ENCODE measurements at places on chromosomes 11 and 22.

- no peak for DNase-seq
These were observed 47.0 kb upstream of the PLET1 start for GRCh38 chr11:112307616-112308015.

DNA sequence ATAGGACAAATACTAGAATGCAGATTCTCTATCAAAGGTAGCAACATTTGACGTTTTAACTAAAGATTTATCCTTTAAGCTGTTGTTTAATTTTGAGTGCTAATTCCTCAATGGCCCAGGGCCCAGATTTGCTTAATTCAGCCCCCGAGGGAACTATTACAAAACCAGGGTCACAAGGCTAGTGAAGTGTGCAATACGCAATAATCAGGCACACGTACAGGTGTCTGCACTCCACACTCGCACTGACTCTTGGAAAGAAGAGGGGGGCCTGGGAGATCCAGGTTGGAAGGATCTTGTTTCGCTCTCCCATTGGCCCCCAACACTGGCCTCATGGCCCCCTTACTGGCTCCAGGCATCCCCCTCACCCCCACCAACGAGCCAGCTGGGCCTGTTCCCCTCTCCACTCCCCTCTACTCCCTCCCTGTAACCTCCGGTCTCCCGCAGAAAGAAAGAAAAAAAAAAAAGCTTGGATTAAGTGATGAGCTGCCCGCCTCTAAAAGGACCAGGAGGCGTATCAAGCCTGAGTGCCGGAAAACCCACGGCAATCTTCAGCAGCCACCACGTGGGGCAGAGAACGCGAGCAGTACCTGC, 2.2 kb upstream of the KIRREL3 start:
- no peak for DNase-seq

DNA sequence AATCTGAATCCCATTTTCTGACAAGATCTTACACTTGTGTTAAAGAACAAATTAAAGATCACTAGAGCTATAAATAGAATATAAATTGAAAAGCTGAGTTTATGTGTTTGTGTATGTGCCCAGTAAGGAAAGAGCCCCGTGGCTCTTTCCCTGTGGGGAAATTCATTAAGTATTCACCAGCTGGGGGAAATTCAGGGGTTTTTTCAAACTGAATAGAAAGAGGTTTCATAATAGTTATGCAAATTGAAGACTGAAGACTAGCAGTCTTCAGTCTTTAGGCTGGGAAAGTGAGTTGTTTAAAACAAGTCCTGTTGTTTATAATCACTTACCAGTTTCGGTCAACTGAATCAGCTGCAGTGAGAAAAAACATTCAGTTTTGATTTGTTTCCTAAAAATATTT, 11.3 kb upstream of the MS4A7 start:
- no peak for DNase-seq

DNA sequence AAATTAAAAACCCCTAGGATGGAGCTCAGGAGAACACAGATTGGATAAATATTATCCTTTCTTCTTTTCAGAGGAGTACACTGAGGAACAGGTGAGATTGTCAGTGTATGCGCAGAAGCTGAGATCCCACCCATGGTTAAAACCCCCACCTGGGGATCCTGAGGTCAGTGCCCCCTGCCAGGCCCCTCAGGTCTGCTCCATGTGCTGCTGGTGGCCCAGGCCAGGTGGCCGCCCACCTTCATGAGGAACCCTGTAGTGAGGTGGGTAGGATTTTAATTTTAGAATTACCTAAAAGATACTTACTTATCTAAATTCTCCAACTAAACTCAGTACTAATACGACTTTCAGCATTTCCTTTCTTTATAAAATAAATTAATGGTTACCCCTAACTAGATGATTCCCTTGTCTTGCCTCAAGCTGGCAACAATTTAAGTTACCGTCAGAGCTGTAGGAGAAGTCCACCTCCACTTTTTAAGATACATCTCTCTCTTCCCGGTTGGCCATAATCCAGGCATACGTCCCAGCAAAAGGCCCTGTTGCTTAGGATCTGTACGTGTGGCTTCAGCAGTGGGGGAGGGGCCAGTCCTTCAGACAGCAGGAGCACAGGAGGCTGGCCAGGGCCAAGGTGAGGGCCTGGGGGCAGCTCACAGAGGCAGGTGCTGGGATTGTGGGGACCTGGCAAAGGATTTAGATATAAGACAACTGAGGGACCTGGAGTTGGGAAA, 61.5 kb upstream of the PITPNB start:
- no peak for DNase-seq

DNA sequence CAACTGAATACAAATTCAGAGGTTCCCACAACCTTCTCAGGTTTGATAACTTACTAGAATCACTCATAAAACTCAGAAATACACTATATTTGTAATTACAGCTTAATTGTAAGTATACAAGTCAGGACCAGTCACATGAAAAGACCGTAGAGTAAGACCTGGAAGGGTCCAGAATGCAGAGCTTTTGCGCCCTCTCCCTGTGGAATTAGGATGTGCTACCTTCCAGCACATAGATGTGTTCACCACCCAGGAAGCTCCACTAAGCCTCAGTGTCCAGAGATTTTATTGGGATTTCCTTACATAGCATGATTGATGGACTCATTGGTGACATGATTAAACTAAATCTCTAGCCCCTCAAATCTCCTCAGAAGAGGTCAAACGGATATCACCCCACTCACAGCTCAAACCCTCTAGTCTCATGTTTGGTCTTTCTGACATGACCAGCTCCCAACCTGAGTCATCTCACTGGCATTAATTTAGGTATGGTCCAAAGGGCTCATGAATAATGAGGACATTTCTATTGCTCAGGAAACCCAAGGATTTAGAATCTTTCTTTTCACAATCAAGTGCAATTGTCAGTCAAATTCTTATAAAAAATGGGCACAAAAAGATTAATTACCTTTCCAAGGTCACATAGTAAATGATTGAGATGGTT, 77.2 kb upstream of the UBASH3B start:
- DNase-seq: no peak

DNA sequence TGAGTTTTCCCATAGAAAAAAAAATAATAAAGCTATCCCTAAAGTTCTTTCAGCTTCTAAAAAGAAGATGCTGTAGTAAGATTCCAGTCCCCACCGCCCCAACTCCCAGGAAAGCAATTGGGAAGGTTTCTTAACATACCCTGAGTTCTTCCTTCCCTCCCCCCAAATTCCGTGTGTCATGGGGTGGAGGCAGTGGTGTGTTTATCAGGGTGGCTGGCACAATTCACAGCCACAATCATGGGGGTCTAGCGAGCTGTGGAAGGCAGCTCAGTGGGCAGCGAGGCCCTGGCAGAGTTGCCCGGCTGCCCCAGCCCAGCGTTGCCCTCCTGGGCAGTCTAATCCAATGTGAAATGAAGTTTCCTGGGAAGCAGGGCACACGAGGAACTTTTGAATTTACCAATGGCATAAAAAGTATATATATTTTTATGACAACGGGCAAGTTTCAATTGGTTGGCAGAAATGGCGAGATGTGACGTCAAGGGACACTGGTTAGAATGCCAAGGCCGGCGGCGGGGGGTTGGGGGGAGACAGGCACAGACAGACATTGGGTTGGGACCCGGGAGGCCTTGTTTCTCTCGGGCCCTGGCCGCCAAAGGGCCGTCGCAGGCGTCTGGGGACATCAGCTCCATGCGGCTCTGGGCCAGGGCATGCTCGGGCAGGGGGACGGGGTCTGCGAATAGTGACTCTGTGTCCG, 80.7 kb upstream of the PPARA start:
- DNase-seq: peak; percentile 94

DNA sequence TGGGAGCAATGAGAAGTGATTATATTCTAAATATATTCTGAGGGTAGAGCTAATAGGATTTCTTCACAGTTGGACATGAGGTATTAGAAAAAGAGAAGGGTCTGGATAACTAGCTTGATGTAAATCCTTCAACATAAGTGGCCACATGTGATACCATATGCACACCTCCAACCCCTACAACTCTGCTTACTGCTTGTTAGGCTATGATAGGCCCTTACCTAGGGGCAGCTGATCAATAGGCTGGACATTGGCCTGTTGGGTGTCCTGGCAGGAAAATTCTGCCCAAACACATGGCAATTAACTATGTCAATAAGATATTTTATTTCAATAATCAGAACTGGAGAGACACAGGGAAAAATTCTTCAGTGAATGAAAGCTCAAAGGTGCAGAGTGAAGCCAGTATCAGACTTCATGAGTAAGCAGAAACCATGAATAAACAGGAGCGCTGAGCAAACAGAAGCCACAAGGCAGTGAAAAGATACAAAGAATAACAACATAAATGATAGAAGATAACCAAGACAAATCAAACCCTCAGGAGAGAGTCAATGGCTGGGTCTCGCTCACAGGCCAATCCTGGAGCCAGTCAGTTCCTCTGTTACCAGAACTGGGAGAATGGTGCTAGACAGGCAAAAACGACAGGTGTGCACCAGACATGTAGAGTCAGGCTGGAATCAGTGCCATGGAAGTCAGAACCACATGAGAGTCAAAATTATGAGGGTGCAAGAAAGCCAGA, 46.3 kb upstream of the PSMA1 start:
- DNase-seq: no peak

DNA sequence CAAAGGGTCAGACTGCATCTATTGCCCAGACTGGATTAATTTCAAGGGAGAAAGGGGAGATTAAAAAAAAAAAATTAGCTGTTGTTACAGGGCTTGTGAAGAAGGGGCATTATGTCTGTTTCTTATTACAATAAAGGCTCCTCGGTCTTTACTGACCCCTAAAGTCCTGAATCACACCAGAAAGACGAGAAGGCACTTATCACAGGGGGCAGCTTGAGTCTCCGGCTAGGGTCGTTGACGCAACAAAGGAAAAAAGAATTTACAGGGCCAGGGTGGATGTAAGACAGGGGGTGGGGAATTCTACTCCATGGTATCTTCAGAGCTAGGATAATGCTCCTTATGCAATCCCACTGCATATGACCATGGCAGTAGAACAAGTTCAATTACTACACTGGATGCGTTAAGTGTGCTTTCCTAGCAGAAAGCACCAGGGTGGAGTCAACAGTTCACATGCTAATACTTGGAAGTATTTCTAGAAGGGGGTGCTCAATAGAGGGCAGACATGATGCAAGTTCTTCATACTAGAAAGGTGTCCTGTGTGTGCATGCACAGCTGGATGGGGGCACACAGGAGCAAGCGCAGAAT, 16.5 kb downstream of the DDX17 start:
- no peak for DNase-seq

DNA sequence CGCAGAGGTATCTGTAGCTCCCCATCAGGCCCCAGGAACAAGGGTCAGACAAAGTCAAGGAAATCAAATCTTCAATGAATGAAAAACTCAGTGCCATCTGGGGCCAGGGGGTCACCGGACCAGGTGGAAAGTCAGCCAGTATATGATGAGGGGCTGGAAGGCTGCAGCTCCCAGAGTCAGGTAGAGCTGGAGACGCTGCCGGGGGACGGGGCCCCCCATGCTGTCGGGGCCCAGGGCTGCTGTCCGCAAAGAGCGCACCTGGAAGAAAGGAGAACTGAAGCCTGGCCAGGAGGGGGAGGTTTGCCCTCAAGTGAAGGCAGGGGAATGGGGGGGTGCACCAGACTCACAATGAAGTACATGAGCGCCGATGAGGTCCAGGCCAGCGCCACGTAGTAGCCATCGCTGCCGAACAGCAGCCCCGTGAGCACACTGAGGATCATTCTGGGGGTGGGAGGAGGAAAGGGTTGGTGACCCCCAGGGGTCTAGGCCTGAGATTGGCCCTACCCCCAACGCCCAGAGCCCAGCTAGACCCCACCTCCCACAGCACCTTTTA, 4.3 kb downstream of the YIF1A start:
- DNase-seq: no peak

DNA sequence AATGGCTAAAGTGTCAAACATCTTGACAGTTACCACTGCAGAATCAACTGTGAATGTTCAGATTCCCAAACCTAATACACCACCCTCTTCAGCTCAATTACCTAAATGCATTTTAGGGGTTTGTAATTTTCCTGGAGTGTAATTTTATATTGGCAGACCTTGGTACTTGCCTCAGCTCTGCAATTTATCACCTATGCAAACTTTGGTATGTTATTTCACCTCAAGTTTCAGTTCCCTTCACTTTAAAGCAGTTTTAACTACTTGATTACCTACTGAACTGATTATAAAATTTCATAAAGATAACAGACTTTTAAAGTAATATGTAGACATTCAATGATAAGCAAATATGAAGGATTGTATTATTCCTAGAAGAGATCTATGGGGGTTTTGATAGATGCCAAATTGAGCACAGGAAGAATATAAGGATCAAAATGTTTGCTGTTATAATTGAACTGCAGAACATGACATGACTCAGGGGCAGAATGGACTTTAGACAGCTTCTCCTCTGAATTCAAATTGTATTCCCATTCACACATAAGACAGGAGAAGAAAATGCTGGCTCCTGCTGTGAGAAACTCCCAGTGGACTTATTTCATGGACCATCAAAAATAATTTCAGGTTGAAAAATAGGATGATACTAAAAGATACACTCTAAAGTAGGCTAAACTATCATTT, 491.5 kb upstream of the LUZP2 start:
- no peak for DNase-seq

GRCh38 chr22:36048911-36049677, 20.5 kb upstream of the RBFOX2 start:
- DNase-seq: no peak

DNA sequence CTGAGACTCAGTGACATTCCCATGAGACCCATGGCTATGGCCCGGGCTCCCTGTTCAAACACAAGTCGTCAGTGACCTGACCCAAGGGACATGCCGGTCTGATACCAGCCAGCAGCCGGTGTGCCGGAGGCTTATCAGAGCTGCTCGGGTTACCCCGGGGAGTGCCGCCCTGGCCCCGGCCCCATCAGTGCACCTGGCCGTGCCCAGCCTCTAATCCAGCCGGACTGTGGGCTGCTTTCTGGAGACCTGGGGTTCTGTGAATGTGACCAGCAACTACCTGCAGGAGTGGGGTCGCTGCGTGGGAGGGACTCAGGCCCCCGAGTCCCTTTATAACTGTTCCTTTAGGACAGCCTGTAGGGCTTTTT, 52.7 kb downstream of the LINC01488 start:
- no peak for DNase-seq

- peak; percentile 43 for DNase-seq
These were observed 643 bp downstream of the CEND1 start for GRCh38 chr11:788953-789940.

DNA sequence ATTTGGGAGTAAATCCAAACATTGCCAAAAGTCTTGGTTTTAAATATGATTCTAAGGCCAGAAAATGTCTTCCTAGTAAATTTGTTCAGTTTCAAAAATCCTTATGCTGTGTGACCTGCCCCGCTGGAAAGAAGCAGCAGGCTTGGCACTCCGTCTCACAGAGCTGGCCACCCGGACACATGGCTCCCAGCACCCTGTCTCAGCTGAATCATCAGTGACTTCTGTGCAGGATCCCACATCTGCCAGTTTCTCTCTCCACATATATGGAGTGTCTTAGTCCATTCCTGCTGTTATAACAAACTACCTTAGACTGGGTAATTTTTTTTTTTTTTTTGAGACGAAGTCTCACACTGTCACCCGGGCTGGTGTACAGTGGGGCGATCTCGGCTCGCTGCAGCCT, 356.7 kb downstream of the TBC1D22A start:
- no peak for DNase-seq

Data from pancreas (tissue), 10 donors.